ENCODE measurements at places on chromosomes 7 and 10.
A peak's percentile ranks its signal among the peaks of the same experiment; 100 is the strongest.

DNA sequence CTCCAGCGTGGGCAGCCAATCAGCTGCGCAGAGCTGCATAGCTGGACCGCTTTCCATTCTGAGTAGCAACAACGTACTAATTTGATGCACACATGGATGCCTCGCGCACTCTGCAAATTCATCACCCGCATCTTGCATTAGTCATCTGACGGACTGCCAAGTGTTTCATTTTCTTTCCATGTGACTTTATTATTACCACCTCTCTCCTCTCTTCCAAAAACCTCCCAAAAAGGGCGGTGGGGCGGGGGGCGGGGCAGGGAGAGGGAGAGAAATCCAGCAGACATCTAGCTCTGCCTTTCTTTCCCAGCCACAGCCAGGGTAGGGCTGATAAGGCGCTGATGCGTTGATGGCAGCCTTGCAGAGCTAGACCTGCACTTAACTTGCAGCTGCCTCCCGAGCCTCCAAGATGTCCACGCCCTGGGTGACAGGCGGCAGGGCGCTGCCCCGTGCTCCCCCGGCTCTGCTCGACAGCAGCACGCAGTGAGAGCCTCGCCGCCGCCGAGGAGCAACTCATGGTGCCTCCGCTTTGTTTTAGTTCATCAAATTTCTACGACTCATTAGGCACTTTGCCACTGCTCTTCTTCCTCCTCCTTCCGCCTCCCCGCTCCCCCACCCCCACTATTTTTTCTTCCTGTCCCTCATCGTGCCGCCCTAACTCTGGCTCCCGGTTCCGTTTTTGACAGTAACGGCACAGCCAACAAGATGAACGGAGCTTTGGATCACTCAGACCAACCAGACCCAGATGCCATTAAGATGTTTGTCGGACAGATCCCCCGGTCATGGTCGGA, 147.3 kb downstream of the CELF2 start:
- DNase-seq = peak; percentile 41

DNA sequence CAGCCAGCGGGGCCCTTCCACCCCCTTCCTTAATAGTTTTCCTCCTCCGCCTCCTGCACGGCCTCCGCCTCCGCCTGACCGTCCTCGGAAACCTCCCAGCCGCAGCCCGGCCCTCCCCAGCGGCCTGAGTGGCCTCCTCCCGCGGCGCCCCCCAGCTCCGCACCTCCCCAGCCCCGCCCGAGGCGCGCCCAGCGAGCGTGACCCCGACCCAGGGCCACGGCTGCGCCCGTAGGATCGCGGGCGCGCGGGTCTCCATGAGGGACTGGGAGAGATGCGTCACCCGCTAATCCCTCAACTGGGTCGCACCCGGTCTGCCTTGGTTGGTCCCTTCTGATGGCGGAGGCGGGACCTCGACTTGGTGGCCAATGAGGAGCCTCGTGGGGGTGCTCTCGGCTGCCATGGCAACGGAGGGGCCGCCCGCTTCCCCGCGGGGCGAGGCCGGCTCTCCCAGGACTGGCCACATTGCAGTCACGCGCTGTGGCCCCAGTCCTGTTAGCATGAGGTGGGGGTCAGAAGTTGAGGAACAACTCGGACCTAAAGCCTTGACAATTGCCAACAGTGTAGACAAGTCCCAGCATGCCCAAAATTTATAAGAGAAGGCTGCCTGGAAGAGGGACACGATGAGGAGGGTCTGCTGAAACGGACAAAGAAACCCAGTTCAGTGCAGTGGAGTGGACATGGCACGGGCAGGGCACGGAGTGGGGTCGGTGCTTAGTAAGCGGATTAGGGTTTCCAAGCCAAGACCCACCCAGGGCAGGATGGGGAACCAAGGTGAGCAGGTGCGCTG, 24.3 kb downstream of the DDIT4 start:
- DNase-seq = peak; percentile 78

DNA sequence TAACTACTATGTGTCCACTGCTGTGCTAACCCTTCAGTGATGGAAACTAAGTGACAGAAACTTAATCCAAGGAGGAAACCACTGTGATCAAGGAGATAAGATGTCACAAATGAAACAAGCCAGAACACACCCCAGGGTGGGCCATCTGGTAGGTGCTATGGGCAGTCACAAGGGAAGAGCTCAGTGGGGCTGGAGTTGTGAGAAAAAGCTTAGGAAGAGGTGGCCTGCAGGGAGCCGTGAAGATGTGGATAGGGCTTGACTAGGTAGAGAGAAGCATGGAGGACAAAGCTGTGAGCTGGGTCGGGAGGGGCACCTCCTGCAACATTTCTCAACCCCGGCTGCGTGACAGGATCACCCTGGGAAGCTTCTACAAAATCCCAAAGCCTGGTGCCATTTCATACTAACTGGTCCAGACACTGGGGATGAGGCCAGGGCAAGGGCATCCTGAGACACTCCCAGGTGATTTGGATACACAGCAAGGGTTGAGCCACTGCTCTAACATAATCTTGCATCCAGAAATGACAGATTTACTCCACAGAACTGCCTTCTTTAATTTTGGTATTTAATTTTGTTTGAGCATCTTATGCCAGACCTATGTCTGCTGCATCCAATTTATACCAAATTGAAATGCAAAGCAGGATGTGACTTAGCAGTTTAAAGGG, 69.3 kb downstream of the OSBPL3 start:
- no peak for DNase-seq

DNA sequence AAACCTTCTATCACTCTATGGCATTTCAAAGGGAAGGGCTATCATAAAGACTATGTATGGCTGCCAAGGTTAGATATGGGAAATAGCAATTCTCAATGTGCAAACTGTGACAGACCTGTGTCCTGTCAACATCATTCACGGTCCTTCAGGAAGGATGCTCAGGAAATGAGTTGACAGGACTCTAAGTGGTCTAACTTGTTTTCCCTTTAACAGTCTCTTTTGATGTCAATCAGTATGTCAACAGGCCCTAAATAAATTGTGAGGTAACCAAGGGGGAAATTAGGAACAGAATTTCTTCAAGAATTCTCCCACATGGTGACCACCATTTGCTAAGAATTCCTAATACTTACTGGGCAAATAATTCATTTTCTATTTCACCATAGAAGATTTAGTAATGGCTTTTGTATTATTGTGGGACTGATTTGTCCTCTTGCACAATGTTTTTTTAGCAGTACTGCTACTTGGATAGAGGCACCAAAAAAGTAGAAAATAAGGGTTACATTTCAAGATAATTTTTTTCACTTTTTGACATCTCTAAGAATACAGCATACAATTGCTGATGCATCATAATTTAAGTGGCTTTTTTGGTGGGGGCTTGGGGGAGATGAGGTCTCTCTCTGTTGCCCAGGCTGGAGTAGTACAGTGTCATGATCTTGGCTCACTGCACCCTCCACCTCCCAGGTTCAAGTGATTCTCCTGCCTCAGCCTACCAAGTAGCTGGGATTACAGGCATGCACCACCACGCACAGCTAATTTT, 275.8 kb downstream of the CACNA2D1 start:
- DNase-seq = no peak

GRCh38 chr7:143876218-143876617, 25.8 kb downstream of the TCAF1 start:
- no peak for DNase-seq

DNA sequence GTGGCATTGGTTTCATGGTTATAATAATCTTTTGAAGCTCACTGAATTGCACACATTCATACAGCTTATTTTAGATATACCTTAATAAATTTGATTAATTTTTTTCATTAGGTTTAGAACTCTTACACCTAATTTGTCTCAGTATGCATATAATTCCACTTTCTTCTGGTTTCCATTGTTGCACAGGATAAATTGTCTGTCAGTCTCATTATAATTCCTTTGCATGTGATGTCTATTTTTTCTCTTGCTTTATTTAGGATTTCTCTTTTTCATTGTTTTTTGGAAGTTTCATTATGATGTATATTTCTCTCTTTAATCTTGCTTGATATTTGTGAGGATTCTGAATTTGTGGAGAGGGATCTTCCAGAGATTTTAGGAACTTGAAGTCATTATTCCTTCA, 84.7 kb downstream of the ARL5B start:
- no peak for DNase-seq

GRCh38 chr10:58266826-58267712, 625 bp downstream of the IPMK start:
- DNase-seq = peak; percentile 19

- DNase-seq = no peak
Measured at GRCh38 chr10:77855404-77856155, 71.0 kb downstream of the DLG5 start.

DNA sequence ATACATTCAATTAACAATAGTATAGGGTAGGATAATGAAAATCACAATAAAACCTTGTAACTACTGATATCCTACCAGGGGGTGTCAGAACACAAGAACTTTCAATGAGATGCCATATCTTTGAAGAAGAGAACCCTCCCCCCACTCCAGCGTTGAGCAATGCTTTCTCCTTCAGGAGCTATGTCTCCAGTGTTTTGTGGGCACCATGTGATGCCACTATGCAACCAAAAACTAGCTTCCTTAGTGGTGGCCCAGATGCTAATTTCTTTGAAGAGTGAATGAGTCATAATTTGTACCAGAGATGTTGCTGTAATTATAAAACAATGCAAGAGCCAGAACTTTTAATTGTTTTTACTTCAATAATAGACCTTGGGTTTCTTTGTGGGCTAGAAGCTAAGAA, 76.0 kb upstream of the ADO start:
- DNase-seq = no peak
